ENCODE measurements at places on chromosomes 6 and 20. TPM values are rescaled to one million over a fixed set of nuclear protein-coding genes. Genes with fewer than 3 reads are reported as not detected.

The THEMIS gene
- total RNA-seq: 0.20 TPM

DNA sequence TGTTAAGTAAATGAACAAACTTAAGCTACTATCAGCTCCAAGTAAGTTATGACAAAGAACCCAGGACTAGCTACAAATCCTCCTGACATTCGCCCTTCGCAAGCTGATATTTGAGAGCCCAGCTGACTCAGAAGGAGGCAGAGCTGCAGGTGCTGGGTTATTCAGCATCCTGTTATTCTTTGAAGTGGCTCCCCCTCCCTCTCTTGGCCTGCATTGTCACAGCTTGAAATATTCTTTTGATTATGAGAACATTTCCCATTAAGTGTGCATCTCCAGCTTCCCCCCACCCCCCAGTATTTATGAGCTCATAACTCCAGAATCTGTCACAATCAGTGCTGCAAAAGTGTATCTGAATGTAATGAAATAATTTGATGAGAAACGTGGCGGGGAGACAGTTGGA is 78.8 kb upstream of the RALY start:
- peak; percentile 66 for DNase-seq

DNA sequence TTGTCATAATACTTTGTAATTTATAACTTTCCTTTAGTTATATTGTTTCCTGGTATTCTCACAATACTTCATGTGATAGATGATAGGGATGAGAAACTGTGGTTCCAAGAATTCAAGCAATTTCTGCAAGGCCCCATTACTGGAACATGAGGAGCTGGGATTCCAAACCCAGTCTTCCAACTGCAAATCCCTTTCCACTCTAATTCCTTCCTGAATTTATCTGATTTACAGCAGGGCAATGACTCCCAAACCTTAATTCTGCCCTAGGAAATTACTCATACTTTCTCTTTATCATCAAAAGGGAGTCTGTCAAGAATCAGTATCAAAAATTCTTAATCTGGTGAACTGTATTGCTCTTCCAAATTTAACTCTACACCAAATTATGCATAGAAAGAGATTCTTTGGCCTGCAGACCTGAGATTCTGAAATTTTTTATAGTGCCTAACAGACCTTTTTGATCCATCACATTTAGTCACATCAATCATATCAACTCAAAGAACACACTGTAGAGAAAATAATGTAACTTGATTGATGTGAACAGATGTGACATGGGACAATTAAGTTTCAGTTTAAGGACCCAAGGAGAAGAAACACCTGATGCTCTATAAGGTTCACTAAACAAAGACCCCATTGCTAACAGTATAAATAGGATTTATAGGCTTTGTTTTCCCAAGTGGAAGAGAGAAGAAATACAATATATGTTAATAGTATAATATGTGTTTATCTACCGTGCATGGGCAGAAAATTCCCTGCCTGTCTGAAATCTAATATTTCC is 41.5 kb upstream of the GJA1 start:
- no peak for DNase-seq

The CYP24A1 gene
- 267 TPM for total RNA-seq

The DLL1 gene
- 5.3 TPM for total RNA-seq
